Occipital lobe (tissue), 3 donors: ENCODE measurements at places on chromosomes 1 and 21. TPM values are rescaled to one million over a fixed set of nuclear protein-coding genes. Genes with fewer than 3 reads are reported as not detected.

DNA sequence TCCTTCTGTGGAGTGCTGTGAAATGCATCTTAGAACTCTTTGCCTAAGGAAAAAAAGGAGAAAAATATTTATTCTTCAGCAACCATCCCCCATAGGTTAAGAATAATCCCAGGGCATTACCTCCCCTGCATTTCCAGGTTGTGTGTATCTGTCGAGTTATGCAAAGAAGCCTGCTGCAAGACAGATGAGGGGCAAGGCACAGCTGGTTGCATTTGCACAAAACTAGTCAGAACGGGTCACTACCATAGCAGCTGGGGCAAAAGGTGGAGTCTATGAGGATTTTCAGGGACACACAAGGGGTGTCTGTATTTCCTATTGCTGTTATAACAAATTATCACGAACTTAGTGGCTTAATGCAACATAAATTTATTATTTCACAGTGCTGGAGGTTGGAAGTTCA is 443.4 kb upstream of the C1orf87 start:
- DNase-seq = no peak

GRCh38 chr1:111280267-111280666 is 10.4 kb upstream of the CHIA start:
- DNase-seq = no peak

DNA sequence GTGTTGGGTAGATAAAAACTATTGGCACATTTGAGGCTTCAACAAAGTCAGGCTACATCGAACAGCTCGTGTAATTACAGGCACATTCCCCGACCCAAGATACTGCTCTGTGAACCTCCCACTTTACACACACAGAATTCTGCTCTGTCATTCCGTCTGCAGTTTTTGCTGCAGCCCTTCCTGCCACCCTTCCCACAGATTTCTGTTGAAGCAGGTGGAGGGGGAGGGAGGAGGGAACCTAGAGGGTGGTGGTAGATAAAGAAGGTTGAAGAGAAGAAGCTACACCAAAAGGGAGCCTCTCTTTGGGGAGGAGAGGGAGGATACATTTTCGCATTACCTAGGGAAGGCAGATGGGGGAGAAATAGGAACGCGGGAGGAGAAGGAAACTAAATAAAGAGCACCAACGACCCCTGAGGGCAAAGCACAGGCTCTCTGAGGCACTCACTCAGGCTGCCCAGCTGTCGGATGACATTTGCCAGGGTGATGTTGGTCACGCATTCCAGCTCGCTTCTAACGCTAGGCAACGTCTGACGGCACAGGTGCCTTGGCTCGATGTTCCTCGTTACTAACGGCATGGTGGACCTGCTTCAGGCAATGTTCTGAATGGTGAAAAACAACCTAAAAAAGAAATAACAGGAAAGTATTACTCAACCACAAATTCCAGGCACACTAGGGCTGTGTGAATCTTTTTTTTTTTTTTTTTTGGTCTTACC is 36.0 kb downstream of the GPR3 start:
- no peak for DNase-seq

- no peak for DNase-seq
Observed at GRCh38 chr1:161981735-161982506, 41.7 kb downstream of the OLFML2B start.

DNA sequence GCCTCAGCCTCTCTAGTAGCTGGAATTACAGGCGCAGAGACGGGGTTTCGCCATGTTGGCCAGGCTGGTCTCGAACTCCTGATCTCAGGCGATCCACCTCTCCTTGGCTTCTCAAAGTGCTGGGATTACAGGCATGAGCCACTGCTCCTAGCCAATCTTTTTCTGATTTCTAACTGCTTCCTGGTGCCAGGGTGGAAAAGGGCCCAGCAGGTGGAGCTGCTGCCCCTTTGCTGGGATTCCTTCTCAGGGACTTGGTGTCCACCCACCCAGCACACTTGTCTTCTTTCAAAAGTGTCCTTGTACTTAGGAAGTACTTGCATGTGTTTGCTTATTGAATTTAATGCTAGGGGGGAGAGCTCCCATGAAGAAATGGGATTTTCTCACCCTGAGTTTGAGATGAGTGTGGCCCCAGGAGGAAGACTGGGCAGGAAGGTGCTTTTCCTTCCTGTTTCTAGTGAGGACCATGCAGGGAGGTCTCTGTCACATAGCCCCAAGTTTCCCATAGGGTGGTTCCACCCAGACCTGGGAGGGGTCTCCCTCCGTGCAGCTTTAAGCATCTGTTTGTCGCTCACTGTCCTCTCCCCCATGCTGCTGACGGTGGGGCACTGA is 14.2 kb downstream of the UTP11 start:
- DNase-seq = peak; percentile 25

GRCh38 chr1:211493133-211493871 is 1.3 kb upstream of the RD3 start:
- DNase-seq = no peak

DNA sequence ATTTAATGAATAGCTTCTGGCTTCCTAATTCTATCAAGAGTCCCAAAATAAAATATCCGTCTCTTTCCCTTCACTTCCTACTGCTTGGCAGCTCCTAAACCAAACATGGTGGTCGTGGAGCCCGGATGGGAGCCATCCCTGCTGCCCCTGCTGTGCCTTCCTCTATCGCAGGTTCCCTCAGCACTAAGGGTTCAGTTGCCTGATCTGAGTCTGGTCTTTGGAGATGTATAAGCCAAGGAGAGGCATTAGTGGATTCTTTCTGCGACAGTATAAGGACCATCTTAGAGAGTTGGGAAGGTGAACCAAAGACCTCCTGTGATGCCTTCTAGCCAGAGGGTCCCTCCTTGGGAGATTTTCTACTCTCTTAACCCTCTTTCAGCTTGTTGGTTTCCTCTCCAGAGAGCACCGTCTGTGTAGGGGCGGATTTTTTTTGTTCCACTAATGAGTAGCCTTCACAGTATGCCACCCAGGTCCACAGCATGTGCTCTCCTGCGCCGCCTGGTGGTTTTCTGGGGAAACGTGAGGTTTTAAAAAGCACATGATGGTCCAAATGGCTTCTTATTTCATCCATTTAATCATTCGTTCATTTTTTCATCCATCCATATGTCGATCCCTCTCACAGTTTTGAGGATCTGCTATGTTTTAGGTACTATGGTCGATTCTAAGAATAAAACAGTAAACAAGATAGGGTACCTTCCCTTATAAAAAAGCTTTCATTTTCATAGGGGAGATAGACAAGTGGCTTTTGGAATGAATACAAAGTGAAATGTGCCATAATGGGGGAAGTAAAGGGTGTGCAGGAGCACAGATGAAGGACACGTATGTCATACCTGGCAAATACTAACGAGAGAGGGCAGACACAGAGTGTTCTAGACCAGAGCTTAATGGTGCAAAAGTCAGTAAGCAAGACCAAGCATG is 71.0 kb downstream of the NFASC start:
- peak; percentile 58 for DNase-seq

DNA sequence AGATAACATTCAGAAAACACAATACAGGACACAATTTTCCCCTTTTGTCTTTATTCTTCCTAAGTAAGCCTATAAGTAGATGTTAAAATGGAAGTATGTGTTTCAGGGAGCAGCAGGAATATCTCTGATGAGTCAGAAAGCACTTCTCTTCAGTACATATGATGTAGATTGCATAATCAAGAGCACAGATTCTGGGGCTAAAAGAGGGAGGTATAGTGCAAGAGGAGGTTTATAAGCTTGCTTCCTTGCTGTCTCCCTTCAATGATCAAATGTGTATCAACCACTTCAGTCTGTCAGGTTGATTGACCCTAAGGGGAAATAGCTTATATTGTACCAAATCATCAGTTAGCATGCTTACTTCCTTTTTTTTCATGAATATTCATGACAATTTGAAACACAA is 822.8 kb downstream of the BRINP3 start:
- DNase-seq = no peak

- DNase-seq = no peak
Observed at GRCh38 chr1:246187834-246188372, 319.2 kb downstream of the SMYD3 start.

GRCh38 chr1:44521378-44522080 is 116.5 kb downstream of the RNF220 start:
- DNase-seq = no peak

- DNase-seq = no peak
Observed at GRCh38 chr1:221162939-221163338, 283.7 kb downstream of the HLX start.

- DNase-seq = no peak
Observed at GRCh38 chr1:27772036-27772931, 735 bp upstream of the STX12 start.

DNA sequence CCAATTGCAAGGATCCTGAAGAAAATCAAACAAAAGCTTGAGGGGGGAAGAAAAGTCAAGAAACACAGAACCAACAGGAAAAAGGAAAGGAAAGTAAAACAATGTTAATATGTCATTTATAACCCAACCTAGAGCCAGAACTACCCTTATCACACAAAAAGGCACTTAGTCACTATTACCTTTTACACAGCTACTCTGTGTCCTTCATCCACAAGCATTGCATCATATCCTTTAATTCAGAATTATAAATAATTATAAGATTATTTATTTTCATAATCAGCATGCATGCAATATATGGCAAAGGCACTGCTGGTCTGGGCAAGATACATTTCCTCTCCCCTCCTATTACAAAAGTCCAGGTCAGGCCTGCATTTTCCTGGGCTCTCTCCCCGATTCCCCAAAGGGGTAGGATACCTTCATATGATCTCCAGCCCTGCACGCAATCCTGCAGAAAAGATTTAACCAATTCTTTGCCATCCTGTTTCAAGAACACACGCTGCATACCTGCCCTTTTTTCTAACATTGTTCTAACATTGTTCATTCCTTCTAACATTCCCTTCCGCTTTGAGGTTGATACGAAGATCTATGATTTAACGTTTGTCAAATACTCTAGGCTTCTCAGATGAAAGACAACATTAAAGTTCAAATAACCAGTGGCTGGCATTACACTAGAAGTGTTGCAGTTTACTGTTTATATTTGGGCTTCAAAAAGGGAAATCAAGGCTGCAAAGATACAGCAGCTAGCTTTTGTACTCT is 4.3 kb downstream of the PTPN14 start:
- DNase-seq = no peak

GRCh38 chr1:36691374-36691773 is 208.7 kb upstream of the CSF3R start:
- no peak for DNase-seq

COL6A1 gene
- total RNA-seq = 41.0 TPM

CAMK1G gene
- 7.3 TPM for total RNA-seq

GNG4 gene
- total RNA-seq = 31.5 TPM

SPTA1 gene
- total RNA-seq = 0.94 TPM

OR2AK2 gene
- total RNA-seq = 0.78 TPM

UTP25 gene
- 15.0 TPM for total RNA-seq

PCSK9 gene
- total RNA-seq = 4.1 TPM

OR2L5 gene
- 0.62 TPM for total RNA-seq

AKR7A3 gene
- 1.2 TPM for total RNA-seq

OR2M2 gene
- not detected for total RNA-seq

LCE1C gene
- not detected for total RNA-seq
